ENCODE measurements at places on chromosomes 6 and 20.
A peak's percentile ranks its signal among the peaks of the same experiment; 100 is the strongest.

DNA sequence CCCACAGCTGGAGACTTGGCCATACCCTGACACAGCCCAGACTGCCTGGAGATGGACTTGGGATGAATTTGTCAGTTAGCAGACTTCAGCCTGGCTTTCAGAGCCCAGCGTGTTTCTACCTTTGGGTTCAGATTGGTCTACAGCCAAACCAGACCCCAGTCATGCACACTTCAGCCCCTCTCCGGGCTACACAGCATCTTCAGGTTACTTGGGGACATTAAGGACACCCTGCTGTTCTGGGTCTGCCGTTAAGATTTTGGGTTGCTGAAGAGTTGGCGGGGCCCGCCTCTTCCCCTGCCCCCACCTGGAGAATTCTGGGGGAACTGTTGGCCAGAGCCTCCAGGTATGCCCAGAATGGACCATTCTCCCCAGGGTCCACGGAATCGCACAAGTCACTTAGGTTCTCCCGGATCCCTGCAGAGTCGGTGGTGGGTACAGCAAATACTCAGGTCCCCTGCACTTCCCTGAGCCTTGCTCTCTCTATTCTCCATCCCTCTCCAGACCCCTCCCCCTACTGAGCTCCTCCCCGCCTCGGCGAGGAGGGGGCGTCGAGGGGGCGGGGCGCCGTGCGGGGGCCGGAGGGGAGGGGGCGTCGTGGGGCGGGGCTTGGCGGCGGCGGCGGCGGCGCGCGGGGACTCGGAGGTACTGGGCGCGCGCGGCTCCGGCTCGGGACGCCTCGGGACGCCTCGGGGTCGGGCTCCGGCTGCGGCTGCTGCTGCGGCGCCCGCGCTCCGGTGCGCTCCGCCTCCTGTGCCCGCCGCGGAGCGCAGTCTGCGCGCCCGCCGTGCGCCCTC is at the start of gene PTK7:
PTK7 (plus strand) TSS at position 645 of the 794 bp plus-strand sequence. CDS start 175 bp downstream, outside the sequence.
- DNase-seq = no peak

- DNase-seq = no peak
These were observed 66.9 kb upstream of the CDH4 start for GRCh38 chr20:61185181-61185580.

GRCh38 chr6:4698901-4699659 is 77.1 kb upstream of the CDYL start:
- no peak for DNase-seq

DNA sequence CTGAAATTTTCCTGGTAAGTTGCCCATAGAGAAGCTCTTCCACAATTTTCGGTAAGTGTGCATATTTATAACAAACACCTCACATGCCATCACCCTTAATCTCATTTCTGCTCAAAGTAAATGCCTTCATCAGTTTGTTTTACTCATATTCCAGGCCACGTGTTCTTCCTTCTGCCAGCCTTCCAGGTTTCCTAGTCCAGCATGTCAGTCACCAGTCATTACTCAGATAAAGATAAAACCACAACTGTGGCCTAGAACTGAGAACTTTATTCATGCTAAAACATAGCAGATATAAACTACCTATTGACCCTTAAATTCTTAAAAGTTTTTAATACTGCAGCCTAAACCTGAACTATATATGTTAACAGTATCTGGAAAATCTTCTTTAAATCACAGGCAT is 149.5 kb upstream of the SLC22A16 start:
- no peak for DNase-seq

DNA sequence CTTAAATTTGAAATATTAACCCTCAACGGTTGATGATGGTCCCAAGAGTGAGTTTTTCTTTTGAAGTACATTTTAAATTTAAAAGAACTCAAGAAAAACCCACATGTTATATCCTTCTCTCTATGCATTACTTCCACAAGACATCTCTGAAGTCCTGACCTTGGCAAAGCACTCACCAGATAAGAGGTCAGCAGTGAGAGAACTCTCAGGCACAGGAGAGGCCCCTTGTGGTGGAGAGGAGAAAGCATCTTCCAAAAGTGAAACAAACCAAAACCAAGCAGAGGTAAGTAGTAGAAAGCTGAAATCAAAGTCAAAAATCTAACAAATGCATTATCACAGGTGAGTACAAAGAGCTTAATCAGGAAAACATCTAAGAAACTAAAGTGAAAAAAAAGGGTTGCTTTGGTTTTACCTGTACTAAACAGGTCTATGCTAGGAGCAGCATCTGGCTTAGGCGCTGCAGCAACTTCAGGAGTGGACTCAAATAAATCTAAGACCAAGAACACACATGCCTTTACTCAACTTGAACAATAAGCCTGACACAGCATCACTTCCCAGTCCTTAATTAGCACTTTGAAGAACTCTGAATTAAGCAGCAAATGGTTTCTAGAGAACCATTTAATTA is 80.5 kb downstream of the PRSS35 start:
- DNase-seq = no peak

DNA sequence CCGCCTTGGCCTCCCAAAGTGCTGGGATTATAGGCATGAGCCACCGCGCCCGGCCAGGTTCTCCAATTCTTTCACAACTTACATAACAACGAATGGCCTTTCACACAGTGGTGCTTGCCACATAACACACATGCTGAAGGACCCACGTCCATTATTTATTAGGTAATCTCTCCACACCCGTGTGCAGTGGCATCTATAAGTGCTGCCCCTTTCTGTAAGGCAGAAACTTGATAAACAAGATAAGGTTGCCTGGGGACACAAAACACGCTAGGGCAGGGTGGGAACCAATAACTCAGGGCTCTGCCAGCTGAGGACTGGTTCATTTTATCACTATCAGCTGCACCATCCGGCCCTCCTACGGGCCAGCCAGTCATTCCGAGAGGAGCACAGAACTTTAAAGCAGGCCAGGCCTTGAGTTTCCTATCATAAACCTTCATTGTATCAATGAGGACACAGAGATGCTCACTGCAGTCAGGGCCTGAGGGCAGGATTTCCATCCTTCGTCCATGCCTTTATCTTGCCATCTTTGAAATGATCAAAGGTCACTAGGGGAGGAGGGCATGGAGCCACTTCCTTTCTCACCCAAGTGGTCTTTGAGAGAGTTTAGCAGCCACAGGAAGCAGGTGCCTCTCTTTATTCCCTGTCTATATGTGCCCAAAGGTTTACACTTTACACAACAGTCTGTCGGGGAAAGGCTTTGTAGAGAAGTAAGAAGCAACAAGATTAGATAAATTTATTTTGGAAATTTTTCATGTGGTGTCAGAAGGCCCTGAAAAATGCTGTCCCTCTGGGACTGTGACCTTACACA is 37.6 kb downstream of the GPLD1 start:
- no peak for DNase-seq

GRCh38 chr6:118285791-118286190 is 262.3 kb upstream of the PLN start:
- no peak for DNase-seq

GRCh38 chr6:142474531-142475289 is 172.9 kb downstream of the ADGRG6 start:
- DNase-seq = no peak

- DNase-seq = peak; percentile 65
These were observed 1.0 kb upstream of the PCIF1 start for GRCh38 chr20:45933266-45934045.

- no peak for DNase-seq
These were observed 384.2 kb downstream of the PRKN start for GRCh38 chr6:162343198-162343935.

GRCh38 chr20:21265261-21266190 is 37.6 kb upstream of the XRN2 start:
- no peak for DNase-seq

DNA sequence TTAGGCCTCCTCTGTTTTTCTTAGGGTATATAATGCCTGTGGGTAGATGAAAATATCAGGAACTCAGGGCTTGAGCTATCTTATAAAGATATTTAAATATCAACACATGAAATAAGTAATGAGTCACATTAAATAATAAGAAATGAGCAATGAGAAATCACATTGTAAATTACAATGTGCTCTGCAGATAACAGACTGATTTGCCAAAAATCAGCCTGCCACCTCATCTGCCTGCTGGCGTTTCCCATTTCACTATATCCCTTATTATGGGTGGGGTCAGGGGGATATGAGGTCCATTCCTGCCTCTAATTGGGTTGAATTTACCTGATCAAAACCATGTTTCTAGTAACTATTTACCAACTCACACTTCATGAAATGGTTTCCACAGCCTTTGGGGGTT is 335.2 kb downstream of the CDC5L start:
- no peak for DNase-seq

DNA sequence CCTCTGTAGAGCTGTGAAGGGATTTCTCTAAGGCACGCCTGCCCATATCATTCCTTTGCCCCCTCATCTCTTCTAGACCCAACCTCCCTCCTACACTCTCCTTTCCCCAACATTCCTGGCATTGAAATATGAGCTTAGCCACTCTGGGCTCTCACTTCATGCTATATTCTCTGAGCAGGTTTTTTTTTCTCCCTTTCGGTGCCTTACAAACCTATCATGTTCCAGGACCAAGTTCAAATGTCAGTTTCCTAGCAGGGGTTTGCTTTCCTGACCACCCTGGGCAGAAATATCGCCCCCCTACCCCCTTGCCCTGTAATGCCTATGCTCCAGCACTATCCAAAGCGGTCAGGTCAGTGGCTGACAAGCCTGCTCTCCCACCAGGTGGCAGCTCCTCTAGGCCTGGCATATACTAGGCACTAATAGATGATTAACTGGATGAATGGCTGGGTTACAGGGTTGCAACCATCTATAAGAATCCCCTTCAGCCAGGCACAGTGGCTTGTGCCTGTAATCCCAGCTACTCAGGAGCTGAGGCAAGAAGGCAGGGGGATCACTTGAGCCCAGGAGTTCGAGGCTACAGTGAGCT is 25.7 kb upstream of the AAR2 start:
- DNase-seq = no peak

GRCh38 chr6:99013661-99014060 is 65.9 kb upstream of the FBXL4 start:
- DNase-seq = no peak

- DNase-seq = no peak
These were observed 497.5 kb downstream of the UTRN start for GRCh38 chr6:144782634-144783033.

DNA sequence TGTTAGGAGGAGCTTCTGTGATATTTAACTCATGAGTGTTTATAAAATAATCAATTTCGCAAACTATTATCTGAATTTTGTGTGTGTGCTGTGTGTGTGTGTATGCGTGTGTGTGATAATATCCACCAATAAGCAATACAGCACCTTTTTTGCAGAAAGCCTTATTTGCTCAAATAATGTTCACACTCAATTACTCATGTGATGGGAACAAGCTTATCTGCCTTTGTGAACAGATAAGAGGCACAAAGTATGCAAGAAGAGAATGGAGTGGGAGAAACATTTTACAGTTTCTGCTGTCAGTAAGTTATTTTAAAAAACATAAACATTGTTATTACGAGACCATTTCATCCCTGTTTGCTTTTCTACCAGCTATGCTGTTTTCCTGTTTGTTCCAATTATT is 36.7 kb upstream of the PTPRK start:
- no peak for DNase-seq

GRCh38 chr6:135976585-135976984 is 125.1 kb downstream of the PDE7B start:
- DNase-seq = no peak

DNA sequence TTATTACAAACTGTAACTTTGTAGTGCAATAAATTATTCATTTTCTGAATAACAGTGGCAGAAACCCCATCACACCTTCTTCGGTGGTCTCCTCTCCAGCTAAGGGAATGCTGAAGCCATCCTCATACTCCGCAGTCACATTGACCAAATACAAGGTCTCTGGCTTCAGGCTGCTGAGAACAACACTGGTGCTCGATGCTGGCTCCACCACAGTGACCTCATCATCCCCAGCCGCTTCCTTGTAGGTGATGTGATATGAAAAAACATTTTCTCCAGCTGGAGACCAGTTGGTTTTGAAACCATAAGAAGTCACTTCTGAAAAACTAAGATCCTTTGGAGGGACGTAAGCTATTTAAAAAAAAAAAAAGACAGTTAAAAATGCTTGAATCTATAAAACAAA is 25.0 kb downstream of the COL12A1 start:
- DNase-seq = no peak

DNA sequence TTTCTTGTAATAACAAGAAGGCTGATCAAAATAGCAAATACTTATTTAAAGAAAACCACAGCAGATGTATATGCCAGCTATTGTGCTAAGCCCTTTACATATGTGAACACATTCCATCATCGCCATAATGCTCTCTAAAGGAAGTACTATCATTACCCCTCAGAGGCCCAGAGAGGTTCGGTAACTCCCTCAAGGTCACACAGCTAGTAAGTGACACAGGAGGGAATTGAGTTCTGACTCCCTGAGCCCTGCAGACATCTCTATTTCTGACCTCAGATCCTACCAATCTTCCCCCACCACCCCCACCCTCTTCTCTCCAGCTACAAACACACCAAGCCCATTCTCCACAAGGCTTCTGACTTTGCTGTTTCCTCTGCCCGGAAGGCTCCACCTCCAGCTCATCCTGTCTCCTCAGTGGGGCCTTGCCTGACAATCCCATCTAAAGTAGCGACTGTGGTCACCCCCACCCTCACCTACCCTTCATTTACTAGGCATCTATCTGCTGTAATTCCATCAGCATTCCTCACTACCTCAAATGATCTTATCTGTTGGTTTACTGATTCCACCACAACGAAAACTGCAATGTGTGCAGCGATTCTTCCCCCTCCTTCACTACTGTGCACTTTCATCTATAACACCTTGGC is 234.5 kb downstream of the LRFN2 start:
- no peak for DNase-seq

GRCh38 chr6:65988006-65988405 is 281.0 kb upstream of the EYS start:
- no peak for DNase-seq

- DNase-seq = no peak
These were observed 35.6 kb upstream of the ZBP1 start for GRCh38 chr20:57655809-57656155.

DNA sequence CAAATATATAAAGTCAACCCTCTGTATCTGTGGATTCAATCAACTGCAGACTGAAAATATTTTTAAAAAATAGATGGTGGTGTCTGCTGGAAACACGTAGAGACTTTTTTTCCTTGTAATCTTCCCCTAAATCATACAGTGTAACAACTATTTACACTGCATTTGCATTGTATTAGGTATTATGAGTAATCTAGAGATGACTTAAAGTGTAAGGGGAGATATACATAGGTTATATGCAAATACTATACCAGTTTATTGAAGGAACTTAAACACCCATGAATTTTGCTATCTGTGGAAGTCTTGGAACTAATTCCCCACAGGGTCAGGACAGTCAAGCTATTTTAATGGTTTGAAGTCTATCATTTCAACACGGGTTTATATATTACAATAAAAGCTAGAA is 10.2 kb downstream of the HDAC2 start:
- no peak for DNase-seq

- no peak for DNase-seq
These were observed 123.5 kb upstream of the SAMD5 start for GRCh38 chr6:147384737-147385710.

GRCh38 chr6:142284419-142284818 is 17.4 kb upstream of the ADGRG6 start:
- no peak for DNase-seq

- DNase-seq = no peak
These were observed 9.5 kb downstream of the TMEM30A start for GRCh38 chr6:75275067-75275466.

GRCh38 chr6:84263557-84263956 is 36.1 kb upstream of the CEP162 start:
- DNase-seq = no peak

- DNase-seq = no peak
These were observed 33.2 kb upstream of the IGF2R start for GRCh38 chr6:159935633-159936032.

Data from GF-D8 (cell line).